Lung microvascular endothelial cell (primary cell): ENCODE measurements at places on chromosomes 6 and 20.

GRCh38 chr6:32855467-32856174 lies 1.6 kb downstream of the PSMB9 start:
- no peak for DNase-seq

GRCh38 chr20:31474097-31474436 lies 860 bp downstream of the DEFB124 start:
- no peak for DNase-seq

DNA sequence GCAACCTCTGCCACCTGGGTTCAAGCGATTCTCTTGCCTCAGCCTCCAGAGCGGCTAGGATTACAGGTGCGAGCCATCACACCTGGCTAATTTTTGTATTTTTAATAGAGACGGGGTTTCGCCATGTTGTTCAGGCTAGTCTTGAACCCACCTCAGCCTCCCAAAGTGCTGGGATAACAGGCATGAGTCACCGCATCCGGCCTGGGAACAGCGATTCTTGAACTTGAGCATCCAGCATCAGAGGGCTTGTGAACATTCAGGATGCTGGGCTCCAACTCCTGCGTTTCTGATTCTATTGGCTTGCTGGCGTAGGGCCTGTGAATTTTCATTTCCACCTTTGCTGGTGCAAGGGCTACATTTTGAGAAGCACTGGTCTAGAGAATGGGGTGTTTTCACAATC lies 24.5 kb upstream of the PIM1 start:
- no peak for DNase-seq

GRCh38 chr6:29674008-29674407 lies 6.9 kb downstream of the ZFP57 start:
- no peak for DNase-seq

DNA sequence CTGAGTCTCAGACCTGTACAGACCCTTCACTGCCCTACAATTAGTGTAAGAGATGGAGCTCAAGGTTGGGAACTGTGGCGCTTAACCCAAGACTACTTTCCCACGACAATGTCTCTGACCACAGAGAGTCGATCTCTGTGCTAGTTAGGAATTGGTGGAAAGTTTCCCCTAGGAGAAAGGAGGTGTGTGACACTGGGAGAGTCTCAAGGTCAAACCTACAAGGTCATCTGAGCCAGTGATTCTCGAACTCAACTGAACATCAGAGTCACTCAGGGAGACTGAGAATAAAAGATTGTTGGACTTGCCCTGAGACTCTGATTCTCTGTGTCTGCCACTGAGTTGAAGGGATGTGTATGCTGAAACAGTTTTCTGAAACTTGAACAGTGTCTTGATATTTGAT lies 9.7 kb upstream of the AFDN start:
- DNase-seq = no peak

GRCh38 chr6:51678905-51679620 lies 408.4 kb downstream of the PKHD1 start:
- no peak for DNase-seq

DNA sequence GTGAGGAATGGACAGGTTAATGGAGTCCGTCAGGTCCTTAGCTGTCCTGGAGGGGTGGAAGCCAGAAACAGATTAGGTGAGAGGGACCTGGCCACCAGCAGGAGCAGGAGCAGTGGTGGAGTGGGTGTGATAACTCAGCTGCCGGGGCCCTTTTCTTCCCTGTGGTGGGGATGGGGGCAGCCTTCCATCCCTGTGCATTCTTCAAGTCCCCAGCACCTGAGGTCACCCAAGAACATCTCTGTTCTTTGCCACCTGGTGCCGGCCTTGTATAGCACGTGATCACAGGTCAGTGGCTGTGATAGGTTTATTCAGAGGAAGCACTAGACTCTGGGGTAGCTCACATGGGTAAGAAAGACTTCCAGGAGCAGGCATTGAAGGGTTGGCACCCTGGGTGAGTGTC lies 16.6 kb downstream of the ERGIC3 start:
- DNase-seq = no peak

DNA sequence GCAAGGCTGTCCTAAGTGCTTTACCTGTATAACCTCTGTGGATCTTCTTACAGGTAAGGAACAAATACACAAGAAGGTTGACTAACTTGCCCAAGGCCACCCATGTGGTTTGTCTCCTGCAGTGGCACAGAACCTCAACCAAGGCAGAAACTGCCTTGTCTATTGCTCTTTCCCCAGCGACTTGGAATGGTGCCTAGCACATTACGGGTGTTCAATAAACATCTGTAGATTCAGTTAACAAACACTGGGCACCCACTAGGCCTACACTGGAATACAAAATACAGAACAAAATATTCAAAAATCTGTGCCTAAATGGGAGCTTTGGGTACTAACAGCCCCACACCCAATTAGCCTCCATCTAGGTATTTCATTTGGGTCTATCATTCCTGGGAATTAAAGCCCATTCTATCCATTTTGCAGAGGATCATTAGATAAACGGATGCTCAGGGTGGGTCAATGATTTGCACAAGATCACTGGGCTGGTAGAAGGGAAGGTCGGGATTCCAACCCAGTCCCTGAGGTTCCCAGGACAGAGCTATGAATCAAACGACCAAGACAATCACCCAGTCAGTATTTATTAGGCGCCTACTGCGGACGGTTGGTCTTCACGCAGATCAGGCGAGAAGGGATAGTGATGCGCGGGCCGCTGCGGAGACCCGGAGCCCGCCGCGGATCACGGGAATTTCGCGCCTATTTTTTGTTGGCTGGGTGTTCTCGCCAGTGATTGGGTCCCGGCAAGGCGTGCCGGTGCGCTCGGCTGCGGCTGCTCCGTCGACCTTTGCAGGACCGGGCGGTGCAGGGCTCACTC lies at the start of gene STK35:
Gene STK35, plus strand, starts transcription at position 771 of the 808 bp plus-strand sequence. CDS start 55 bp downstream, outside the sequence.
- peak; percentile 68 for DNase-seq

GRCh38 chr20:10769700-10770099 lies 95.9 kb upstream of the JAG1 start:
- peak; percentile 34 for DNase-seq

- no peak for DNase-seq
These were observed 93.7 kb downstream of the PPP1R14C start for GRCh38 chr6:150236544-150236943.

GRCh38 chr20:3093861-3094361 lies 9.4 kb upstream of the AVP start:
- DNase-seq = no peak

GRCh38 chr6:29631860-29632731 lies 887 bp downstream of the GABBR1 start:
- DNase-seq = peak; percentile 54
